Left renal cortex interstitium (tissue), 4 donors: ENCODE measurements at places on chromosomes 16 and 17.

DNA sequence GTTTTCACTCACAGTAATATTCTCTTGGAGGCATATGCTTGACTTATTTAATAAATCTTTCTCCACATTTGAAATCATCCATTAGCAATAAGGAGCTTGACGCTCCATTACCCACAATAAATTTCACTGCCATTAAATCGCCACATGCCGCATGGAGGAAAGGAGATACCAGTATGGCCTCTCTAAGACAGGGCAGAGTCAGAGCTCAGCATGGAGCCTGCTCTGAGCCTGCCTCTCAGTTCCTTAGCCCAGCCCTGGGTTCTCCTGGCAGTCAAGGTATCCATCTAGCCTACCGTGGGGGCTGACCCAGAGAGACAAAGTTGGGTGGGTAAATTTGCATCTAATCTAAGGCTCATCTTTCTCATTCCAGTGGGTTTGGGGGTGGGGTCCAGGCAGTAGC is 80.3 kb upstream of the CES5A start:
- no peak for DNase-seq

DNA sequence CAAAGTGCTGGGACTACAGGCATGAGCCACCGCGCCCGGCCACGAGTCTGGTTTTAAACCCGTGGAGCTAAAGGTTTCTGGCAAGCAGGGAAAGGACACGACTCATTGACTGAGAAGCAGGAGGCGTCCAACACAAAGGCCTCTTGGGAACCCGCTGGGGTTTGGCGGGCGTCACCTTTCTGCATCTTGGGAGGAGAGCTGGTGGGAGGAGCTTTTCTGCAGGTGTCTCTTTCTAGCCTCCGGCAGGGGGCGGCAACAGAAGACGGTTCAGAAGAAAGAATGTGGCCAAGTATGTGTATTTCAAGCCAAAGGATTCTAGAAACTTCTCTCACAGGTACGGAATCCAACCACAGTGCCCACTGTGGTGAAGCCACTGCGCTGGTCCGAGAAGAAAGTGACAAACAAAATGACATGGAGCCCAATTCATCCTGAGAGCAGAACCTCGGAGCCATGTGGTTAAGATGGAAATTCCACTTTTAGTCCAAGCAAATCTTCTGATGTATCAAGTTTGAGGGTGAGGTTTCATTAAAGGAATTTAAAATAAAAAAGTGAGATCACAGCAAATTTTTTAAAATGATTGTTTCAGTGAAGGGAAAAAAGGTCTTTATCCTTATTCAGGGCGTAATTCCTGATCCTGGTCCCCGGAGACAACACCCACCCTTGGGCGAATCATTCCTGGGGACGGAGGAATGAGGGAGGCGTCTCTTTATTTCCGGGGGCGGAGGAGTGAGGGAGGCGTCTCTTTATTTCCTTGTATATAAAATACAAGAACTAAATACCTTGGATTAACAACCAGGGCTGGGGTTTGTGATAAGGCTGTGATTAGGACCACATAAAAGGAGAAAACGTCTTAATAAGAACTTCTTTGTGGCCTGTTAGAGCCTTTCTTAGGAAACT is 97.6 kb downstream of the MRM3 start:
- no peak for DNase-seq

GRCh38 chr16:49366669-49367068 is 6.9 kb upstream of the C16orf78 start:
- DNase-seq: no peak

- DNase-seq: no peak
Measured at GRCh38 chr16:86337581-86338402, 172.5 kb upstream of the FOXF1 start.

GRCh38 chr17:39622380-39623006 is 4.3 kb upstream of the PPP1R1B start:
- no peak for DNase-seq

- no peak for DNase-seq
Measured at GRCh38 chr16:56792967-56793366, 63.0 kb downstream of the NUP93 start.

- DNase-seq: no peak
Measured at GRCh38 chr17:43040655-43041054, 15.6 kb downstream of the RND2 start.

DNA sequence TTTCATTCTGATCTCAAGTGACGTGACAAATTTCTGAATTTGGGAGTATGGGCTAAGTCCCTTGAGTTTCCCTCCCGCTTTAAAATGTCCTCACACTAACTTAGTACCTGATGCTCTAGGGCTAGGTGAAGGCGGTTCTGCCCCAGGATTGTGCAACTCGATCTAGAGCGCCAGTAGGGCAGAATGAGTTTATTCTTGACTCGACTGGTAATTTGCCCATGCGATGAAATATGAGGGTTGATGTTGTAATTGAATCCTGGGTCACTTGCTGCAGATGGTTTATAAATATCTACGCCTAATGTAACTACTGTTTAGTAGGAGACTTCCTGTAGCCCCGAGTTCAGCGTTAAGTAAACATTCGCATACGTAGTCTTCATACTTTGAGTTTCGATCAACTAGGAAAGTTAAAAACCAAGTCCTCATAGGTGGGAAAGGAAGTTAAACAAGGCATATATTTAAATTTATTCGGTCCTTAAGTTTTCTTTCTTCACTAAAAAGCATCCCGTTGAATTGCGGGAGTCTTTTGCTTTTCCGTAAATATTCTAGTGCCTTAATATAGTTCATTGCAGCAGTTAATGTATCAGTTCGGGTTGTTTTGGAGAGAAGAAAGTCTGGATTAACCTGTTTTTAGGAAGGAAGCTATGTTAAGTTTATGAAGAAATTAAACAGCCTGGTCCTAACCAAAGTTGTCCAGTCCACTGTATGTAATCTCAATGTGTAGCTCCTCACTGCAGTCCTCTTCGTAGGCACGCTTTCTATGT is 1.6 kb downstream of the CTCF start:
- DNase-seq: peak; percentile 34

- DNase-seq: peak; percentile 20
Measured at GRCh38 chr16:74774223-74775139, at the start of gene FA2H. Gene FA2H, minus strand, starts transcription at chr16:74774820. Its CDS starts 65 bp downstream, at chr16:74774755.

GRCh38 chr17:19002805-19003542 is 1.6 kb downstream of the FAM83G start:
- no peak for DNase-seq

GRCh38 chr17:64617125-64617780 is 44.9 kb downstream of the SMURF2 start:
- no peak for DNase-seq
